Fibroblast of lung (primary cell): ENCODE measurements at places on chromosomes 6 and 20. TPM values are rescaled to one million over a fixed set of nuclear protein-coding genes. Genes with fewer than 3 reads are reported as not detected.

The TNXB gene
- 63.9 and 113 TPM in 2 replicates for total RNA-seq

DNA sequence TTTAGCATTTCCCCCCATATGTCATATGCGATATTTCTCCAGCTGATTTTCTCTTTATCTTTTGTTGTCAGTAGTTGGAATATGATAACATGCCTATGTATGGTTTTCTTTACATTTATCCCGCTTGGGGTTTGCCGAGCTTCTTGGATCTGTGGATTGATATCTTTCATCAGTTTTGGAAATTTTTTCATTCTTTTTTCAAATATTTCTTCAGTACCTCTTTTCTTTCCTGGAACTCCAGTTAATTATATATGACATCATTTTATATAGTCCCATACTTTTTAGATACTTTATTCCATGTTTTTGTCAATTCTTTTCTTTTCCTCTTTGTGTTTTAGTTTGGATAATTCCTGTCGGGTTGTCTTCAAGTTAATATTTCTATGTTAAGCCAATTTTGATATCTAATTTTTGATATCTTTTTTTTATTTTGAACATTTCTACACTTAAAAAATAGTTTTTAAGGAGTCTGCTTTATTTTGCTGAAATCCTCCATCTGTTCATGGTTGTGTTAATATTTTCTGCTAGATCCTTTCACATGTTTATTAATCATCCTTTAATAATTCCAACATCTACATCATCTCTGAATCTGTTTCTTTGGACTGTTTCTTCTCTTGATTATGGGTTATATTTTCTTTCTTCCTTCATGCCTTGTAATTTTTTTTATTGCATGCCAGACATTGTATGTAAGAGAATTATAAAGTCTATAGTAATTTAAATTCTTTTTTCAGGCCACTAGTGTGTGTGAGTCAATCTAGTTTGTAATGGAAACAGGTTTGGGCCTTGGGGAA, 9.5 kb downstream of the ZDHHC14 start:
- H3K4me3 ChIP-seq = no peak overlapping the region
- H3K4me1 ChIP-seq = no peaks in the 10 kb centered on the region
- DNase-seq = no peak

- H3K36me3 ChIP-seq = no peaks in the 10 kb centered on the region
- no peak for DNase-seq
- H3K27me3 ChIP-seq = no peaks in the 10 kb centered on the region
- H3K4me3 ChIP-seq = no peak overlapping the region
- H3K4me1 ChIP-seq = no peaks in the 10 kb centered on the region
These were observed 44.2 kb upstream of the ZBP1 start for GRCh38 chr20:57664476-57664875.

DNA sequence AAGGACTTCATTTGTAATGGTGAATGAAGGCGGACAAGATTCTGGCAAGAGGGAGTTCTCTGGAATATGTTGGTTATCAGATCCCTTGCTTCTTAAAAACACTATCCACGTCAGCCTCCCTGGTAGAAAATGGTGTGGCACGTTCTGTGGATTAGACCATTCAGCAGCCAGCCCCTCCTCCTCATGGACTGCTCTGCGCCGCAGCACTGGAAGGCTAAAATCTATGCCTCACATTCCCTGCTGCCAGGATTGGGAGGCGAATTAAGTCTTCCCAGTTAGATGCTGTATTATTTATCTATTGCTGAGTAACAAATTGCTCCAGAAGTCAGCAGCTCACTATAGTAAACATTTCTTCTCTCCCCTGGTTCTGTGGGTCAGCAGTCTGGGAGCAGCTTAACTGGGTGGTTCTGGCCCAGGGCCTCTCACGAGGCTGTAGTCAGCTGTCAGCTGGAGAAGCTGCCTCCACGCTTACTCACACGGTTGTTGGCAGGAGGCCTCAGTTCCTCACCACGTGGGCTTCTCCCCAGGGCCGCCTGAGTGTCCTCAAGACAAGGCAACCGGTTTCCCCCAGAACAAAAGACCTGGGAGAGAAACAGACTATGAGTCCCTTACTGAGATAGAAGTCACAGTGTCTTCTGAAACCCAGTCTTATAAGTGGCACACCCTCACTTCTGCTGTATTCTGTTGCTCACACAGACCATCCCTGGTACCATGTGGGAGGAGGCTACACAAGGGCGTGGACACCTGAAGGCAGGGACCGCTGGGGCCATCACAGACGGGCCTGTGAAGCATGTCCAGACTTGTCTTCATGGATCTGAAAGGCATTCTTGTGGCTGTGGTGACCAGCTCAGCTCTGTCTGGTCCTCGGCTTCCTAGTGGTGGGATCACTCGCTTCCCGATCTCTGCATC, 101.0 kb downstream of the NRN1 start:
- peak; percentile 96 for DNase-seq
- H3K27me3 ChIP-seq = no peaks in the 10 kb centered on the region
- no peaks in the 10 kb centered on the region for H3K36me3 ChIP-seq
- no peak overlapping the region for H3K4me3 ChIP-seq
- H3K4me1 ChIP-seq = peaks cover 9% of the 10 kb centered on the region
- peak overlapping the region; percentile 37 for H3K27ac ChIP-seq
